ENCODE measurements at places on chromosomes 5 and 9. TPM values are rescaled to one million over a fixed set of nuclear protein-coding genes. Genes with fewer than 3 reads are reported as not detected.

GRCh38 chr5:79305706-79306105 lies 69.8 kb downstream of the JMY start:
- no peak for DNase-seq

- peak; percentile 54 for DNase-seq
Measured at GRCh38 chr9:87898151-87898550, 15.5 kb downstream of the SPATA31E1 start.

DNA sequence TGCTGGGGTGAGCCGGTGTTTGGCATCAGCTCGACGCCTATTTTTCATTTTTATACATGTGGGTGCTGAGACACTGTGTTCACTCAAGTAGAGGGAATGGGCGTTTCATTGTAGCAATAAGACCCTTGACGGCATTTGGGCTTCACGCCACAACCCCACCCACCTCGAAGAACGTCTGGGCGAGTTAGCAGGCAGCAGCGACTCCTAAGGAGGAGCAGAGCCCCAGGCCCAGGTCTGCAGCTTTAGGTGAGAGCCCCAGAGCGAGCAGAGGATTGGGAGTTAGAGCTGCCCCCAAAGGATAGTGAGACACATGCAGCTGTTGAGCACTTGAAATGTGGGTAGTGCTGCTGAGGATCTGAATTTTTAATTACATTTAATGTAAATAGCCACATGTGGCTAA lies 1.6 kb upstream of the ZFP62 start:
- DNase-seq, result no peak

RGS7BP gene
- not detected for total RNA-seq

DNA sequence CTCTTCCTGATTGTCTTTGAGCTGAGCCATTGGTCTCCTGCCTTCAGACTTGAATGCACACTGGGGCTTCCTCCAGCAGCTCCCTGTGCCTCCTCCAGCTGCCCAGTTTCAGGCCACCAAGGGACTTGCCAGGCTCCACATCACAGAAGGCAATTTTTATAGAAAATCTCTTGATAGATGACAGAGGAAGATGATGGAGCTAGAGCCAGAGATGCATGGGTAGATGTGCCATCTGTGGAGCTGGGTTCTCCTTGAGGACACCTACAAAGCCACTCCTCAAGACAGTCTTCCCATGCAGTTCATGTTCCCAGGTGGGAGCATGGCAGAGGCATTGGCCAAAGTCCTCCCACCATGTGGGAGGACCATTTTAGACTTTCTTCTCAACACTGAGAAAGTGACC lies 239.6 kb upstream of the IRX1 start:
- DNase-seq, result no peak
